ENCODE measurements at places on chromosomes 12 and 14. TPM values are rescaled to one million over a fixed set of nuclear protein-coding genes. Genes with fewer than 3 reads are reported as not detected.

DNA sequence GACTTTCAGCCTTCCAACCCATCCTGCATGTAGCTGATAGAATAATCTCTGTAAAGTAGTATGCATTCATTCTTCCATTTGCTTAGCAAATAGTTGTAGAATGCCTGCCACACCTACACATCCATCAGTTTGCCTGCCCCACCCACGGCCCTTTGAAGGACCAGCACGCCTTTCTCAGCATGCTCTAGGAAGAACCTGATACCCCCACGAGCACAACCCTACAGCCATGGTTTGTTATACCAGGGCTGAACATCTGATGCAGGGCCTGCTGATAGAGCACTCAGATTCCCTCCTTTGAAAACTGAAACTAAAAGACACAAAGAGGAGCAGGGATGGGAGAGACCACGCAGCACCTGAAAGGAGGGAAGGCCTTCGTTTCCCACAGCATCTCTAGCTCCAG is 205.1 kb downstream of the ANO2 start:
- DNase-seq = no peak
- H3K27ac ChIP-seq = no peak overlapping the region
- H3K4me1 ChIP-seq = no peaks in the 10 kb centered on the region
- H3K4me3 ChIP-seq = no peak overlapping the region
- H3K27me3 ChIP-seq = no peaks in the 10 kb centered on the region

GRCh38 chr14:95313190-95313589 is 6.5 kb downstream of the CLMN start:
- DNase-seq = no peak
- H3K4me3 ChIP-seq = no peak overlapping the region
- peaks cover 28% of the 10 kb centered on the region for H3K27me3 ChIP-seq
- H3K36me3 ChIP-seq = no peaks in the 10 kb centered on the region
- no peak overlapping the region for H3K27ac ChIP-seq

- H3K4me1 ChIP-seq = peaks cover 42% of the 10 kb centered on the region
- H3K27ac ChIP-seq = no peak overlapping the region
- H3K27me3 ChIP-seq = peaks cover 17% of the 10 kb centered on the region
- peak overlapping the region; percentile 52 for H3K4me3 ChIP-seq
These were observed 2.4 kb upstream of the POP5 start for GRCh38 chr12:120583478-120584030.

DNA sequence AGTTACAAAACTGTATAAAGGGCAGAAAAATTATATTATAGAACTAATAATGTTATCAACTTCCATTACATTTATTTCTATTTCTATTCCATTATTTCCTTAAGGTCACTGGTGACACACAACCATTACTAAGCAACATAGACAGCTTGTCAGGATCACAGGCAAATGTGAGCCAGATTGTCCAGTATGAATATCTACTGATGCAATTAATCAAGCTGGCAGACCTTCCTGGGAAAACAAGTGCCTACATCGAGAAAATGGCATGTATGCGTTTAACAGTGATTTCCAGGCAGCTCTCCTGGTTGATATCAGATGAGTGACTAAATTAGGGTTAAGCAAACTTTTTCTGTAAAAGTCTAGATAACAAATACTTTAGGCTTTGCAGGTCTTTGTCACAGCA is 36.9 kb upstream of the TSPAN8 start:
- DNase-seq = no peak
- H3K27ac ChIP-seq = no peak overlapping the region
- no peaks in the 10 kb centered on the region for H3K27me3 ChIP-seq
- H3K4me3 ChIP-seq = no peak overlapping the region
- no peaks in the 10 kb centered on the region for H3K36me3 ChIP-seq
- no peaks in the 10 kb centered on the region for H3K4me1 ChIP-seq

DNA sequence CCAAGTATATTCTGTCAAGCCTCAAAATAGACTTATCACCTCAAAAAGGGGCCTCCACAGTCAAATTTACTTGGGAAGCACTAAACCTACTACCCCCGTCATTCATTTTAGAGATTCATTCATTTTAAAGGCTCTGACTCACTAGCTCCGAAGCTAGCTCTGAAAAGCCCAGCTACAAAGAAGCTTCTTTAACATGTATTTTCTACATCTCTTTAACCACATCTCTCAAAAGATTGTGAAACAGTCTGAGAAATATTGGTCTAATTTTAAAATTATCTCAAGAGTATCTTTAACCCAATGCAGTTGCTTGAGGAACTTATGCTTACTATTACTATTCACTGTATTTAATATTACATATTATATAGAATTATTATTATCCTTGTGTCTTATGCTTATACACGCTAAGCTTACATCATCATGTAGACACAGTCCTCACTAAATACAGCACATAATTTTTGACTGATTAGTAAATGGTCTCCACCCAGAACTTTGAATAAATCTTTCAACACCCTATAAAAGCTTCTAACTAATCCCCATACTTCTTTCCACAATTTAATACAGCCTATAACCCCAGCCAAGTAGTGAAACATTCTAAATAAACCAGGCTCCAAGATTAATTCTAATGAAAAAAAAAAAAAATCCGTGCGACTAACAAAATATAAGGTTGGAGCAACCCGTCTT is 7.8 kb downstream of the NT5DC3 start:
- no peak overlapping the region for H3K4me3 ChIP-seq
- H3K4me1 ChIP-seq = no peaks in the 10 kb centered on the region
- H3K36me3 ChIP-seq = peaks cover 9% of the 10 kb centered on the region
- no peak for DNase-seq

DNA sequence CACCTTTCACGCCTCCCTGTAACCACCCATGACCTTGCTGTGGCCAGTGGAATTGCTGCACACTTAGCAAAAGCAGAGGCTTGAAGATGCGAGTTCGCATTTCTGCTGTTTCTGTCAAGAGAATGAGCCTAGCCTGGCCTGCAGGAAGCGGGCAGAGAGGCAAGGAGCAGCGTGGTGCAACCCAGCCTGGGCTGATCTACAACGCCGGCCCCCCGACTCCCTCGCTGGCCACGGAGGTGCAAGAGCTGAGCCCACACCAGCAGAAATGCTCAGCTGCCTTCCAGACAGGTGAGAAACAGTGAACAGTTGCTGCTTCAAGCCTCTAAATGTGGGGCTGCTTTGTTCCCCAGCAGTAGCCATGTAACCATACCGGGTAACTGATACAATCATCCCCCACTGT is 116.4 kb downstream of the NCOR2 start:
- H3K27me3 ChIP-seq = no peaks in the 10 kb centered on the region
- no peak for DNase-seq
- no peak overlapping the region for H3K4me3 ChIP-seq
- peaks cover 57% of the 10 kb centered on the region for H3K4me1 ChIP-seq

DNA sequence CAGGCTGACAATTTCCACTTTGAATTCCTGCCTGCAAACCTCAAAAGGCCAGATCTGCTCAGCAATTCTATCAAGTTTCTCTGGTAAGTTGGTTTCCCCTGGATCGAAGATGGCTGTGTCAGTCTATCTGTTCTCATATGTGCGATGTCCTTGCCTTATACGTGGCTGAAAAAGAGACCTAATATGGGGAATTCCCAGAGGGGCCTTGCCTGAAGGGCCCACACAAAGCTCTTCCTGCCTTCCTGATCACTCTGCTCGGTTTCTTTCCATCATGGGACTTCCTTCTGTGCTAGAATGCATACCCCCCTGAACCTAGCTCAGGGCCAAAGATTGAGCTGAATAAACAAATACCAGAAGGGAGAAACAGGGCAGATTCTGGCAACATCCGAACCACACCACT is 13.2 kb downstream of the TCL1B start:
- no peaks in the 10 kb centered on the region for H3K36me3 ChIP-seq
- H3K4me3 ChIP-seq = no peak overlapping the region
- H3K27me3 ChIP-seq = peaks cover 27% of the 10 kb centered on the region
- H3K27ac ChIP-seq = no peak overlapping the region
- DNase-seq = no peak
- H3K4me1 ChIP-seq = no peaks in the 10 kb centered on the region

The DTX1 gene
- total RNA-seq = 0.18 TPM

DNA sequence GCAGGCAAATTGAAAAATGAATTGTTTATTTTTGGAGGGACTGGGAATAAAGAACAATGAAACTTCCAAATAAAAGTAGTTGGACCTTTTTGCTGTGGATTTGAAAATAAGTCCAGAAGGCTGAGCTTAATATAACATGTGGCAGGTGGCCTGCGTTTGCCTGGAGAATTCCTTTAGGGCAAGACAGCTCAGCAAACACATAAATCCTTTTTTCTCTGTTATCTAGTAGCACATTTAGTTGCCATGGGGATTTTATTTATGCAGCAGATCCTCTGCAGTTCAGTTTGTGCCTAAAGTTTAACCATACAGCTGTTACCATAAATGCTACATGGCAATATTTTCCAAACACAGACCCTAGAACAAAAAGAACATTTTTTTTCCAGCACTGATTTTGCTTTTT is 180.0 kb downstream of the NPAS3 start:
- no peak overlapping the region for H3K4me3 ChIP-seq
- H3K27ac ChIP-seq = no peak overlapping the region
- no peaks in the 10 kb centered on the region for H3K36me3 ChIP-seq
- no peaks in the 10 kb centered on the region for H3K27me3 ChIP-seq
- DNase-seq = no peak

GRCh38 chr14:95436354-95436753 is 80.1 kb downstream of the SYNE3 start:
- no peak overlapping the region for H3K4me3 ChIP-seq
- no peaks in the 10 kb centered on the region for H3K4me1 ChIP-seq
- peaks cover 80% of the 10 kb centered on the region for H3K36me3 ChIP-seq
- no peak for DNase-seq
- peak overlapping the region; percentile 50 for H3K27ac ChIP-seq

The CLEC2A gene
- total RNA-seq = not detected

GRCh38 chr12:111249018-111249370 is 119.9 kb downstream of the PHETA1 start:
- peaks cover 6% of the 10 kb centered on the region for H3K27me3 ChIP-seq
- H3K36me3 ChIP-seq = no peaks in the 10 kb centered on the region
- no peak overlapping the region for H3K27ac ChIP-seq
- DNase-seq = no peak

The IL31 gene
- total RNA-seq = not detected

The SLC6A15 gene
- total RNA-seq = not detected

GRCh38 chr14:85439696-85440328 is 90.1 kb upstream of the FLRT2 start:
- no peaks in the 10 kb centered on the region for H3K4me1 ChIP-seq
- H3K36me3 ChIP-seq = no peaks in the 10 kb centered on the region
- no peak overlapping the region for H3K27ac ChIP-seq
- H3K27me3 ChIP-seq = no peaks in the 10 kb centered on the region

The PMCH gene
- 0.70 TPM for total RNA-seq

The RNU4-1 gene
- 2,156 TPM for total RNA-seq

- H3K36me3 ChIP-seq = peaks cover 10% of the 10 kb centered on the region
- peaks cover 66% of the 10 kb centered on the region for H3K4me1 ChIP-seq
- no peaks in the 10 kb centered on the region for H3K27me3 ChIP-seq
- no peak overlapping the region for H3K4me3 ChIP-seq
- H3K27ac ChIP-seq = no peak overlapping the region
These were observed 2.1 kb upstream of the ATP23 start for GRCh38 chr12:57939291-57939690.
